ENCODE measurements at places on chromosomes 4 and X. TPM values are rescaled to one million over a fixed set of nuclear protein-coding genes. Genes with fewer than 3 reads are reported as not detected.

Gene NXF2B
- total RNA-seq = not detected

Gene XG
- not detected for total RNA-seq

- DNase-seq = no peak
Measured at GRCh38 chrX:24877854-24878650, 137.7 kb downstream of the ARX start.

DNA sequence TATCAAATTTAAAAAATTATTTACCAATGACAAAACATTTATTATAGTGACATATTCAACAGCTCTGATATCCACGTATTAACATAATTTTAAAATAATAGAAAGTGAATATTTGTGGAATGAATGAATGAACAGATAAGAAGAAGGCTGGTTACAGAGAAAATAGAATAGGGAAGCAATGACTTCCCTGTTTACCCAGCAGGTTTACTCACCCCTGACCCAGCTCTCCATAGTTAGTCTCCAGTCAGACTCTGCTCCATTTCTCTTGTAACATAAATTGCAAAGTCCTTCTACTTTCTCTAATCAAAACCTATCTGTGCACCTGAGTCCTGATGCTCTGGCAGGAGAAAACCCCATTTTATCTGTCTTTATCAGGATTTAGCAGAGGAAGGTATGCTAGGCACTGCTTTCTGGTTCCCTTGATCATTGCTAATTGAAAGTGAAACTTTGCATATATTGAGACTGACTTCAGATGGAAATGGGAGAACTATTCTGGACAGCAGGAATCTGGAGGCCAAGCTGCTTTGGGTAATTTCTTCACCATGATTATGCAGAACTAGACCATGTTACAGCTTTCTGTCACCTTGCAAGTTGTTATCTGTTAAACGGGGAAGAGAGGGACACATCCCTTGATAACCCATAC, 363.0 kb downstream of the FAT4 start:
- no peak for DNase-seq

- no peak for DNase-seq
Measured at GRCh38 chr4:128477540-128477939, 189.9 kb upstream of the PGRMC2 start.

DNA sequence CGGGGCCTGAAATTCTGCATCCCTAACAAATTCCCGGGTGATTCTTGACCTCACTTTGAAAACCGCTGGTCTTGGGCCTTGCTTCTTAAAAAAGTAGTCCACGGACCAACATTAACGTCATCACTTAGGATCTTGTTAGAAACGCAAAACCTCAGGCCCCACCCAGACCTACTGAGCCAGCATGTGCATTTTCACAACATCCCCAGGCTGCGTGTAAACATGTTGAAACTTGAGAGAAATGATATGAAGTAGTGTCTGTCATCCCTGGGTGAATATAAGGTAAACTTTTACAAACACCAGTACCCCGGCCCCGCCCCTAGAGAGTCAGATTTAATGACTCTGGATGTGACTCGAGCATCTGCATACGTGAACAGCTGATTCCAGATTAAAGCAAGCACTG, 33.7 kb downstream of the SORBS2 start:
- no peak for DNase-seq
